ENCODE measurements at places on chromosomes 11 and 22.

DNA sequence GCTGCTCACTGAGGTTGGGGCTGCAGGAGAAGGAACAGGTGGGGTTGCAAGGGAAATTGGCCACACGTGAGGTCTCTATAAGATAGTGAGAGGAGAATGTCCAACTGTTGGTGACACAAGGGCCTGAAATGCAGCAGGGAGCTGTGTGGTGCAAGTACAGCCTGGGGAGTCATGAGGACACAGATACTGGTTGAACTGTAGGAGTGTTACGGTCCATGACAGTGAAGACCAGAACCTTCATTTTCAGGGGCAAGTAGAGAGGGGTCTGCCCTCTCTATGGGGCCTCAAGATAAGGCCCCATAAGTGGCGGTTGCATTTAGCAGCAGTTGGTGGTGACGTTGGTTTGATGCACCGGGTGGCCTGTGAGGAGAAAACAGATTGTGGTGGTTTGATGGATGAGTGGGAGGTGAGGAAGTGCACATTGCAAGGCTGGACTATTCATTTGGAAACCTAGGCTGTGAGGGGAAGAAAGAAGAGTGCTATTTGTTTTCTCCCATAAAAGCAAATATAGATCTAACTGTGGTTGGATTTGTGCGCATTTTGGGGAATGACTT is 39.4 kb downstream of the MICAL2 start:
- no peak for DNase-seq

GRCh38 chr11:64107303-64107702 is 58.6 kb downstream of the MACROD1 start:
- no peak for DNase-seq

- DNase-seq: no peak
Measured at GRCh38 chr22:24994070-24994763, 41.7 kb downstream of the KIAA1671 start.

GRCh38 chr11:6616596-6617250 is 2.5 kb downstream of the TPP1 start:
- no peak for DNase-seq

DNA sequence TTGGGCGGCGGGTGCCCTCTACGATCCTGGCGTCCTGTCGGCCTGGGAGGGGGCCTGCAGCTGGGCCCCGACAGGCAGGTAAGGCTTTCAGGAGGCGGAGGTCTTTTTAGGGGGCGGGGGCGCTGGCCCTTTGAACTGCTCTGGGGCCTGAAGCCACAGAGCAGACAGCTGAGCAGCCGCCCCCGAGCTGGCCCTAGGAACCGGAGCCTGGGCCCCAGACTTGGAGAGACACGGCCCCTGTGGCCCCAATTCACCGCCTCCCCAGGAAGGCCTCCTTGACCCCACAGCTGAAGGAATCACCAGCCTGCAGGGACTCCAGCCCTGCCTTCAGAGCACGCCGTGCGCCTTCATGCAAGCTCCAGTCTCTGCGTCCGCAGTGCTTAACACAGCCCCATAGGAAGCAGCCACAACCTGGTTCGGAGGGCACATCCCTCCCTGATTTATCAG is 618 bp upstream of the CERK start:
- no peak for DNase-seq
